Astrocyte (in vitro differentiated cells and primary cell): ENCODE measurements at places on chromosomes 11 and 22. TPM values are rescaled to one million over a fixed set of nuclear protein-coding genes. Genes with fewer than 3 reads are reported as not detected.
A peak's percentile ranks its signal among the peaks of the same experiment; 100 is the strongest.

- H3K27me3 ChIP-seq = no peaks in the 10 kb centered on the region
- peak; percentile 57 for DNase-seq
- peaks cover 10% of the 10 kb centered on the region for H3K4me1 ChIP-seq
- no peak overlapping the region for H3K4me3 ChIP-seq
Measured at GRCh38 chr22:50129121-50129736, 39.4 kb downstream of the MOV10L1 start.

DNA sequence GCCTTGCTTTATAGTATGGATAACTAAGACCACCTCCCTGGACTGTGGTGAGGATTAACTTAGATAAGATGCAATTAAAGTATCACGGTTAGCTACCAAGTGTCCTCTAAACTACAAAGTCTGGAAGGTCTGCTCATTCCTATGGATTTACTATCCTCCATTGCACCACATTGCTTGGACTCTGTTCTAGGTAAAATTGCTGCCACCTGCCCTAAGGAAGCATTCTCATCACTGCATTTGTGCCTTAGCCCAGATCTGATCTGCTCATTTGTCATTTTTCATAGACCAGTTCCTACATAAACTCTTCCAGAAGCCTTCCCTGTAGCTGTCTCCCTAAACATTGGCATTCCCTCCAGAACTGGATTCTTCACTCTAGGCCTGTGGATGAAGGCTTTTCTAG lies 380.0 kb downstream of the INSC start:
- no peak overlapping the region for H3K27ac ChIP-seq
- H3K4me1 ChIP-seq = no peaks in the 10 kb centered on the region
- H3K4me3 ChIP-seq = no peak overlapping the region
- no peak for DNase-seq
- H3K36me3 ChIP-seq = no peaks in the 10 kb centered on the region

- H3K27ac ChIP-seq = no peak overlapping the region
- no peaks in the 10 kb centered on the region for H3K27me3 ChIP-seq
- H3K4me1 ChIP-seq = no peaks in the 10 kb centered on the region
- DNase-seq = no peak
Measured at GRCh38 chr11:110327508-110327907, 31.1 kb upstream of the RDX start.

- H3K4me1 ChIP-seq = peaks cover 3% of the 10 kb centered on the region
- DNase-seq = peak; percentile 21
- H3K27me3 ChIP-seq = peaks cover 6% of the 10 kb centered on the region
- no peaks in the 10 kb centered on the region for H3K36me3 ChIP-seq
Measured at GRCh38 chr11:64536396-64536941, 54.6 kb upstream of the SLC22A12 start.

- H3K36me3 ChIP-seq = no peaks in the 10 kb centered on the region
- DNase-seq = no peak
- no peaks in the 10 kb centered on the region for H3K4me1 ChIP-seq
Measured at GRCh38 chr11:116148645-116149044, 624.1 kb downstream of the BUD13 start.

DNA sequence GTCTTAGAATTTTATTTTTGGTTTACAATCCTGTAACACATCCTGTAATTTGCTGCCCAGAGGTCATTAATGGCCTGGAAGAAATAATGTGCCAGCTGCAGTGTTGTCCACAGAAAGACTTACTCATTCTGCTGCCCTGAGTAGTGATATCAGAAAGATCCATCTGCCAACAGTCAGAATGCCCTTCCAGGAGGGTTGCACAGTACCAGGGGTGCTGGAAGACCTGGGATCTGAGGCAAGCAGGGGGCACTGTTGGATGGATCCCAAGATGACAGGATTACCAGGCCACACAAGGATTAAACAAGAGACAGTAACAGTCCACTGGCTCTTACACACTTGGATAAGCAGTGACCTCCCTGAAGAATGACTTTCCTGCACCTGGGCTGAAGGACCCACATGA lies 93.8 kb upstream of the TOP3B start:
- H3K27me3 ChIP-seq = peaks cover 17% of the 10 kb centered on the region
- no peak overlapping the region for H3K4me3 ChIP-seq
- H3K36me3 ChIP-seq = no peaks in the 10 kb centered on the region

DNA sequence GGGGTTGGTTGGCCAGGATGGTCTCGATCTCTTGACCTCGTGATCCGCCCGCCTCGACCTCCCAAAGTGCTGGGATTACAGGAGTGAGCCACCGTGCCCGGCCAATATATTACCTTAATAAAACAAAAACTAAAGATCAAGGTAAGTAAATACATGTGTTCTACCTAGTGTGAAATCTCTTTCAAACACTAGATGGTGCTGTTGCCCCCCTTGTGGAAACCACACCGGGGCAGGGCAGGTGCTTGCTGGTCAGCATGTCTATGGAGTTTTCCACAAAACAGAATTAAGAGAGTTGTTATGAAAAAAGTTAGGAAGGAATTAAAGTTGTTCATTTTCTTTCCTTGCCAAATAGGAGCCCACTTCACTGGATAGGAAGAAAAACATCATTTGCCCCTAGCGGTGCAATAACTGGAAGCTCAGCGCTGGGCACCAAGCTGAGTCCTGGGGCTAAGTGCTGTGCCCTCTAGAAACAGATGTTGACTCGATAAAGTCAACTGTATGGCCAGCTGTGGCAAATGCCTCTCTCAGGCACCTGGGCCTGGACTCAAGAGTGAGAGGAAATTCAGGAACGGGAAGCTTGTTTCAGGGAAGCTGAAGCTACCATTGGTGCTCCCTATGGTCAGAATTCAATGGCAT lies 6.3 kb upstream of the KCNJ5 start:
- no peak overlapping the region for H3K27ac ChIP-seq
- H3K4me3 ChIP-seq = no peak overlapping the region

GRCh38 chr11:34305193-34305592 lies 52.6 kb downstream of the ABTB2 start:
- no peaks in the 10 kb centered on the region for H3K36me3 ChIP-seq
- H3K4me3 ChIP-seq = no peak overlapping the region
- H3K27ac ChIP-seq = no peak overlapping the region
- peaks cover 51% of the 10 kb centered on the region for H3K4me1 ChIP-seq
- peak; percentile 65 for DNase-seq

DNA sequence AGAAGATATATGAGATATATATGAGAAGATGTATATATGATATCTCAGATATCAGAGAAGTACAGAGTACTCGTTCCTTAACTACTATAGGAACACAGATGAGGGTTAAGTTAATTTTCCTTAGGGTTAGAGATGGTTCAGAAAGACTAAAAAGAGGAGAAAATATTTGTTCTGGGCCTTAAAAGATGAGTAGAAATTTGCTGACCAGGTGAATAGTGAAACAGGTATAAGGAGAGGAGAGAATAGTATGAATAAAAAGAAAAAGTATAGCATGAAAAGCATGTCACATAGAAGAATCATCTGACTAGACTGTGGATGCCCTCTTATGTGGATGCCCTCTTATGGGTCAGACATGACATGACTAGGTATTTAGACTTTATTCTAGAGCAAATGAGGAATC lies 6.3 kb upstream of the RAB39A start:
- H3K36me3 ChIP-seq = no peaks in the 10 kb centered on the region
- no peaks in the 10 kb centered on the region for H3K27me3 ChIP-seq
- H3K4me1 ChIP-seq = no peaks in the 10 kb centered on the region
- H3K4me3 ChIP-seq = no peak overlapping the region

- H3K4me1 ChIP-seq = no peaks in the 10 kb centered on the region
- no peaks in the 10 kb centered on the region for H3K36me3 ChIP-seq
- DNase-seq = no peak
- peaks cover 2% of the 10 kb centered on the region for H3K27me3 ChIP-seq
- H3K4me3 ChIP-seq = no peak overlapping the region
Measured at GRCh38 chr11:67648140-67648795, 2.3 kb downstream of the ACY3 start.

DNA sequence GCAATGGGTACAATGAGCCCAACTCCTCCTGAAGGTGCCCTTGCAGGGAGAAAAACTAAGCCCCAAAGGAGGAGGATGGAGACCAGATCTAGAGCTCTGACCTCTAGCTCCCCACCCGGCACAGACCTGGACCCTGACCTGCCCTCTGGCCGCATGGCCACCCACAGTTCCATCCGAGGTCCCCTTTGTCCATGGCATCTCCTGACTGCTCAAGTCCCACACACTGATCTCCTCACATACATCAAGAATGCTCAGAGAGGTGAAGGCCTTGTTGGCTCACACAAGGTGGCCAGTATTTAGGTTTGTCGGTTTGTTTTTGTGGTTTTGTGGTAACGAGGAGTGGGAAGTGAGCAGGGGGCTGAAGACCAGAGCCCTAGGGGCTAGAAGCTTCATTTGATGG lies 423.5 kb upstream of the B3GAT1 start:
- H3K27me3 ChIP-seq = no peaks in the 10 kb centered on the region
- no peaks in the 10 kb centered on the region for H3K4me1 ChIP-seq
- no peak overlapping the region for H3K27ac ChIP-seq
- H3K4me3 ChIP-seq = no peak overlapping the region
- H3K36me3 ChIP-seq = no peaks in the 10 kb centered on the region
- no peak for DNase-seq

DNA sequence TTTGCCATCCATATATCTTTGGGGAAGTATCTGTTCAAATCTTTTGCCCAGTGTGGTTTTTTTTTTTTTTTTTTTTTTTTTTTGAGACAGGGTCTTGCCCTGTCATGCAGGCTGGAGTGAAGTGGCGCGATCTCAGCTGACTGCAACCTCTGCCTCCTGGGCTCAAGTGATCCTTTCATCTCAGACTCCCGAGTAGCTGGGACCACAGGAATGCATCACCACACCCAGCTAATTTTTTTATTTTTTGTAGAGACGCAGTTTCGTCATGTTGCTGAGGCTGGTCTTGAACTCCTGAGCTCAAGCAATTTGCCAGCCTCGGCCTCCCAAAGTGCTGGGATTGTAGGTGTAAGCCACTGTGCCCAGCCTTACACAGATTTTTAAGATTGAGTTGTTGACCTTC lies 4.8 kb upstream of the FAM118A start:
- H3K4me3 ChIP-seq = no peak overlapping the region
- no peaks in the 10 kb centered on the region for H3K27me3 ChIP-seq
- H3K27ac ChIP-seq = no peak overlapping the region
- H3K4me1 ChIP-seq = peaks cover 7% of the 10 kb centered on the region
- H3K36me3 ChIP-seq = no peaks in the 10 kb centered on the region
- no peak for DNase-seq

- H3K27me3 ChIP-seq = peaks cover 15% of the 10 kb centered on the region
- H3K4me1 ChIP-seq = peaks cover 2% of the 10 kb centered on the region
- H3K36me3 ChIP-seq = no peaks in the 10 kb centered on the region
Measured at GRCh38 chr11:2527621-2528291, 82.9 kb downstream of the KCNQ1 start.

DNA sequence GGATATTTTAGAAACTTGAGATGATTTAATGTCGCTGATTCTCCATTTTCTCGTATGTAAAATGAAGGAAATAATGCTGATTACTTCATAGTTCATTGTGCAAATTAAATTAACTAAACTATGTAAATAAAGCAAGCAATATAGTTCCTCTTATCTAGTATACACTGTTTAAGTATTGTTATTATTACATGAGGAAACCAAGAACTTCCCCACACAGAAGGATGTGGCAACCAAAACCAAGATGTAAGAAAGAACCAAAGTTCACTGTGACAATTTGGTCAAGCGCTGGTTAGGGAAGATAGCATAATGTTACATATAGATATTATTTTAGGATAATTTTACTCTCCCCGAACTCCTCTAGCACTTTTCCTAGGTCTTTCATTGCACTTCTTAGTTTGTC lies 103.2 kb downstream of the XKR3 start:
- no peak for DNase-seq
- H3K27me3 ChIP-seq = no peaks in the 10 kb centered on the region
- no peaks in the 10 kb centered on the region for H3K36me3 ChIP-seq
- no peak overlapping the region for H3K27ac ChIP-seq

- DNase-seq = no peak
- no peak overlapping the region for H3K4me3 ChIP-seq
- no peaks in the 10 kb centered on the region for H3K27me3 ChIP-seq
- H3K4me1 ChIP-seq = no peaks in the 10 kb centered on the region
Measured at GRCh38 chr22:48888466-48889208, 939.0 kb downstream of the BRD1 start.

GRCh38 chr11:2567026-2567671 lies 122.3 kb downstream of the KCNQ1 start:
- no peak overlapping the region for H3K27ac ChIP-seq
- no peak for DNase-seq
- H3K36me3 ChIP-seq = no peaks in the 10 kb centered on the region
- peaks cover 2% of the 10 kb centered on the region for H3K27me3 ChIP-seq
- no peak overlapping the region for H3K4me3 ChIP-seq

GRCh38 chr11:96116376-96116775 lies 192.5 kb upstream of the MTMR2 start:
- H3K27ac ChIP-seq = no peak overlapping the region
- no peak overlapping the region for H3K4me3 ChIP-seq
- no peaks in the 10 kb centered on the region for H3K36me3 ChIP-seq
- peaks cover 12% of the 10 kb centered on the region for H3K4me1 ChIP-seq
- DNase-seq = no peak

DNA sequence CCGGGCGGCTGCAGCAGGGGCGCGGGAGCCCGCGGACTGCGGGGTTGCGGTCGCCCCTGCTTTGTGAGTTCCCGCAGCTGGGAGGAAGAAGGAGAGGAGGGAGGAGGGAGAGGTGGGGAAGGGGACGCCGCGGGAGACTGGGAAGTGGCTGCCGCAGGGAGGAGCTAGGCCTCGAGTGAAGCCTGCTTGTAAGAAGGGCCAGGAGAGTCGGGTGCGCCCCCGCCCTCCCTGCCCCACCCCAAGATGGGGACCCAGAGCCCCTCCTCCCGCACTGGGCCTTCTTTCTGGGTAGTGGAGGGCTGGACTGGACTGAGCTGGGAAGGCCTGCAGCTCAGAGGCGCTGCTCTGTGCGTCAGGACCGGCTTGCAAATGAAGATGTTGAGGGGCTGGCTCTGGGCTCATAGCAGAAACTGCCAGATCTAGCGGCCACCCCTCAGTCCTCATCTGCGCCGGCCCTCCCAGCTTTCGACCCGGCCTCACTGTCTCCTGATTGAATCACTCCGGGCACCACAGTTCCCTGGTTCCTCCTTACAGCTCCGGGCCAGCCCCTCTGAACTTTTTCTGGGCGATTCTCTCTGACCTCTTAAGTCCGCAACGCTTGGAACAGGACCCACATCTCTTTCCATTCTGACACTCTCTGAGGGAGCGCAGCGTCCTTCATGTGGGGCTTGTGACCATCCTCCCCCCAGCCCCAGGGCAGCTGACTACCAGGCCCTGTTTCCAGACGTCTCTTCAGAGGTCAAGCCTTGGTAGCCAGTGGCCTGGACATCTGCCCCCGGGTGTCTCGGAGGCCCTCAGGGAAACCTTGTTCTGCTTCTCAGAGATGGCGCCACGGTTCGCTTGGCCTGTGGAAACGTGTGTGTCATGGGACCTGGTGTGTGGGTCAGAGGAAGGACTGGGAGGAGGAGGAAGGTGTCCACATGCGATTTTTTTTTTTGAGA lies 21.9 kb downstream of the SERPINH1 start:
- peak; percentile 76 for DNase-seq
- peaks cover 16% of the 10 kb centered on the region for H3K4me1 ChIP-seq
- H3K36me3 ChIP-seq = no peaks in the 10 kb centered on the region
- no peaks in the 10 kb centered on the region for H3K27me3 ChIP-seq
- peak overlapping the region; percentile 64 for H3K4me3 ChIP-seq

The RTN4R gene
- total RNA-seq = 1.9 and 2.9 TPM in 2 replicates

The GAB4 gene
- not detected in 2 replicates for total RNA-seq

The TRIM51 gene
- total RNA-seq = not detected in 2 replicates

The OR51I1 gene
- not detected in 2 replicates for total RNA-seq

The P2RX6 gene
- total RNA-seq = 0.22 and 0.45 TPM in 2 replicates
